ENCODE measurements at places on chromosomes 11 and 22. TPM values are rescaled to one million over a fixed set of nuclear protein-coding genes. Genes with fewer than 3 reads are reported as not detected.
A peak's percentile ranks its signal among the peaks of the same experiment; 100 is the strongest.

Gene C2CD2L
- 32.8 TPM for total RNA-seq

Gene SYT7
- total RNA-seq = 93.6 TPM

DNA sequence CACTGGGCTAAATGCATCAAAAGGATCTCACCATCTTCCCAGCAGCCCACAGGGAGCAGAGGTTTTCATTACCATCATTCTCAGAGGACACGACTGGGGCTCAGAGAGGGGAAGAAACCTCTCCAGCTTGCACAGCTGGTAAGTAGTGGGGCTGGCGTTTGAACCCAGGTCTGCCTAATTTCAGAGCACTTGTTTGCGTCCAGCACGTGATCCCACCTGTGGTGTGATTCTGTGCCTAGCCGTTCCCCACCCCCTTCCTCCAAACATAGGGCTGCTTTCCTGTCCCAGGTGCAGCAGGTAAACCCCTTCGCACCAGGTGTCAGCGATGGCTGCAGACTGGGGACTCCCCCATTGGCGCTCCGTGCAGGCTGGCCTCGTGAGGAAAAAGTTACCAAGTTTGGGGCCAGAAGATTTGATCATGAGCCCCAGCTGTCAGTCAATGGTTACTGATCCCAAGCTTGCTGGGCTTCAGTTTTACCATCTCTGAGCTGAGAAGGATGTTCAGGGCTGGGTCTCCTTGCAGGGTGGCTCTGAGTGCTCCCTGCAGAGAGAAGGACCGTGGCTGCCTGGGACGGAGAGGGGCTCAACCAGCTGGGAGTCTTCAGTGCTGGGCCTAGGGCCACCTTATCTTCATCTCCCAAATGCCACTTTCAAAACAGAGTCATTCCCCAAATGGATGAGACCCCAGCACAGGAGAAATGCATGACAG lies 445.6 kb downstream of the TBC1D22A start:
- no peak for DNase-seq

DNA sequence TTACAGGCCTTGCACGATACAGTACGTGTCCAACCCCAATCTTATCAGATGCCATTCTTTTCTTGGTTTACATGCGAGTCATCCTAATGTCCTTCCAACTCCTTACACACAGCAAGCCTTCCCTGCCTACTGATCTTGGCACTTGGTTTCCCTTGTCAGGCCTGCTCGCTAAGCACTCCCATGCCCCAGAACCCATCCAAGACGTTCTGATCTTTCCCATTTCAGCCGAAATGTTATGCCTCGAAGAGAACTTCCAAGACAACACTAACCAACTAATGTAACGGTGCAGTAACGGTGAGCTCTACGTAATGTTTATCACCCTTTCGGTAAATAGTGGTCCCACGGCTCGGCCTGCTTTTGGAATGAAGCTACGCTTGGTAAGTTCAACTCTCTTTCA lies 521 bp downstream of the PES1 start:
- no peak for DNase-seq

DNA sequence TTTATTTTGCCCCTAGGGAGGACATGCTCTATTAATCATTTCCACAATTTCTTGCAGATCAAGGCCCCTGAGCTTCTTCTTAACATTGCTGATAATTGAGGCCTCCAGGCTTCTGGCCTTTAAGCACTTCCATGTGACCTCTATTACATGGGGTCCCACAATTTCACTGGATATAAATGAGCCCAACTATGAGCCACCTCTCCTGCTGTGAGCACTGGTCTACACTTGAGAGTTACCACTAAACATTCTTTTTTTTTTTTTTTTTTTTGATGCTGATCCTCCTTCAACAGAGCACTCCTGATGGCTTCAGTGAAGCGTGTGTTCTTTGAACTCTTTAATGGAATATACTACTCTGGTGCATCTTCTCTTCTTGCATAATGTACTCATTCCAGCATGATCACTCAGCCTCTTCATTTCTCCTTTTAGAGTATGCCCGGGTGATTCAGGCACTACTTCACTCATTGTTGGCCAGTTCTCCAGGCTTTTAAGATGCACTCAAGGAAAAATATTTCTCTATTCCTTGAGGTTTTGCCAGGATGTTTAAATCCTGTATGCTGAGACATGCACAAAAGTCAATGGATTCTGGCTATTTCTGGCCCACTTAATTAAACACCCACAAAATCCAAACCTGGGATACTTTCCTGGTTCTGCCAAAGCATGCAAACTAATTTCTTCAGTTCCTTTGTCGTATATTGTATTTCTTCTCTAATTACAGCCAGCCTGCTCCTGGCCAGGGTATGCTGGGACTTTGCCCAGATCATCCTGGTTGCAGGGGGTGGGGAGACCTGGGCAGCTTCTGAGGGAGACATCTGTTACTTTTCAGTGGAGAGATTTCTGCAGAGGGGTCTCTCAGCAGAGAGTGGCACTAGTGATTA lies 257.8 kb upstream of the LUZP2 start:
- no peak for DNase-seq

GRCh38 chr11:10730151-10730550 lies 20.9 kb upstream of the CTR9 start:
- no peak for DNase-seq

- DNase-seq = no peak
Observed at GRCh38 chr22:17841836-17842235, 67.6 kb upstream of the BID start.

- peak; percentile 72 for DNase-seq
Observed at GRCh38 chr22:41021613-41022454, 70.6 kb upstream of the EP300 start.

GRCh38 chr11:79437278-79437980 lies 3.4 kb downstream of the TENM4 start:
- DNase-seq = peak; percentile 78

DNA sequence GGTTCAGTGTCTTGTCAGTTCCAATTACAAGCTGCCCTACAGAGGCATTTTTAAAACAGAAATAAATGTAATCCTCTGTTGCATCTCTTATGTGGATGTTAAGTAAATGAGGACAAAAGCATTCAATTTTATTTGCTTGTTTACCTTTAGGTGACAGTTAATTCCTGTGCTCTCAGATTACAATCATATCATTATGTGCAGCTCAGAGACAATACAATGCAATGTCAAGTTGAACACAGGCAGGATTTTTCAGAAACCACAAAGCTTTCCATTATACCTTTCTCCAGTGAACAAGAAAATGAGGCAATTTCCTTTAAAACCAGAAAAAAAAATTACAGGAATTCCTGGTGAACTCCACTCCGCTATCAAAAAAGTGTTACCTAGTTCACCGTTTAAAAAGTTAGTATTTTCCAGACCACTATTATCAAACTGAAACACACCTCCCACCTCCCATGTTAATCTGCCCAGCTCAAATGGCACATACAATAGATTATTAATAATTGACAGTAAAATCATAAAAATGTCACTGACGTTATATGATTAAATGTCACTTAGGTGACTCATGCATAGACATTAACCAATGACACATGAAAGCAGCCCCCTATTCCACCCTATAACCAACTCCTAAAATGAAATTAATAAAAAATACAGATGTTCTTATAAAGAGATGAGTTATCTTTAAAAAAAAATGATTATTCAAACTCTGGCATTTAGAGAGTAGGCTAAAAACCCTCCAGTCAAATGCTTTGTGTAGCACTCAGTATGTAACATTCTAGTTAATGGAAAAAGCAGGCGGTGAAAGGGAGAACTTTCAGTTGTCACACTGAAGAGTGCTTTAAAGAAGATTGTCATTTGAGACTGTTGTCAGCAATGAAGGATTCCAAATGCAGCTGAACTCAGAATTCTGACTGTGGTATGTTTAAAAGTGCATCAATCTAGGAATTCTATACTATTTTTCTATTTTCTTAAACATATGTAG lies 98.6 kb downstream of the MUC15 start:
- no peak for DNase-seq

Gene EHF
- total RNA-seq = not detected

Gene FDXACB1
- total RNA-seq = 1.6 TPM

- DNase-seq = no peak
Observed at GRCh38 chr11:422249-422656, 7.5 kb upstream of the SIGIRR start.

DNA sequence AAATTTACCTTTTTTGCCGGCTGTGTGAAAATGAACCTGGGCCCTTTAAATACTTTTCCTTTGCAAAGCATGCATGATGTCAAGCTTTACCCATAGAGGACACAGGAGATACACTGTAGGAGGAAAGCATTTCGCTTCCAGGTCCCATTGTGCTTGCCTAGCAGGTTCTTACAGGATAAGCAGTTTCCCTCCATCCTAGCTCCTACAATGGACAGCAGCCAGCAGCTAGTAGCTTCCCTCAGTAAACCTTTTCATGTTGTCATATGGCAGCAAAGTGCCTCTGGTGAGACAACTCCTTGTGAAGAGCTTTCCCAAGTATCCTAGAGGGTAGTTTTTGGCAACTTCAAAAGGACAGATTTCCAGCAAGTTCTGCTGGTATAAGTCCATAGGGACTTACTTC lies 78.4 kb downstream of the RBFOX2 start:
- no peak for DNase-seq

DNA sequence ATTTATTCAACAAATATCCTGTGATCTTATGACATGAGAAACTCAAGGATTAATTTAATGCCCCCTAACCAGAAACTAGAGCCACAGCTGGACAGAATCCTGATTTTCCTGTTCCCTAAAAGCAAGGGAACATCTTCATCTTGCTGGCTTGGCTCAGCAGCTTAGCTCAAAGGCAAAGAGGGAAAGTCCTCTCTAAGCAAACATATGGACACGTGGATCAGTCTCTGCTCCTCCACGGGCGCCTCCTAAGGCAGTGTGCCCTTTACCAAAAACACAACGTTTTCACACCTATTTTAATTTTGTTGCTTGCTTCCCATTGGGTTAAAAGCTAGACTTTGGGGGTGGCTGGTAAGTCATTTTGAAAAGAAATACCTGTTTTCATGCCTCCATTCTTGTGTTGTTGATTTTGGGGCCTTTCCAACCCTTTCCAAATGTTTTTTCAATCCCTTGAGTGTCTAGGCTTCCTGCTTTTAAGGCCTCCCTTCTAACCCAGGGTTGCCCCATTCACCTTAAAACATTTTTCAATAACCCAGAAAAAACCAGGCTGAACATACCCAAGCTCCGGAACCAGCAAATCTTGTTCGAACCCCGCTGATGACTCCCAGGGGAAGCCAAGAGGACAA lies 15.5 kb downstream of the SLC1A2 start:
- no peak for DNase-seq
